Aorta (tissue), 5 donors: ENCODE measurements at places on chromosomes 12 and 14. TPM values are rescaled to one million over a fixed set of nuclear protein-coding genes. Genes with fewer than 3 reads are reported as not detected.
A peak's percentile ranks its signal among the peaks of the same experiment; 100 is the strongest.

The TMEM132C gene
- polyA plus RNA-seq: not detected

The CCDC177 gene
- not detected for polyA plus RNA-seq

GRCh38 chr14:33567023-33567728 is 383.7 kb downstream of the EGLN3 start:
- no peak overlapping the region for H3K27ac ChIP-seq
- no peaks in the 10 kb centered on the region for H3K36me3 ChIP-seq
- H3K4me3 ChIP-seq: no peak overlapping the region
- no peaks in the 10 kb centered on the region for H3K27me3 ChIP-seq
- DNase-seq: no peak

DNA sequence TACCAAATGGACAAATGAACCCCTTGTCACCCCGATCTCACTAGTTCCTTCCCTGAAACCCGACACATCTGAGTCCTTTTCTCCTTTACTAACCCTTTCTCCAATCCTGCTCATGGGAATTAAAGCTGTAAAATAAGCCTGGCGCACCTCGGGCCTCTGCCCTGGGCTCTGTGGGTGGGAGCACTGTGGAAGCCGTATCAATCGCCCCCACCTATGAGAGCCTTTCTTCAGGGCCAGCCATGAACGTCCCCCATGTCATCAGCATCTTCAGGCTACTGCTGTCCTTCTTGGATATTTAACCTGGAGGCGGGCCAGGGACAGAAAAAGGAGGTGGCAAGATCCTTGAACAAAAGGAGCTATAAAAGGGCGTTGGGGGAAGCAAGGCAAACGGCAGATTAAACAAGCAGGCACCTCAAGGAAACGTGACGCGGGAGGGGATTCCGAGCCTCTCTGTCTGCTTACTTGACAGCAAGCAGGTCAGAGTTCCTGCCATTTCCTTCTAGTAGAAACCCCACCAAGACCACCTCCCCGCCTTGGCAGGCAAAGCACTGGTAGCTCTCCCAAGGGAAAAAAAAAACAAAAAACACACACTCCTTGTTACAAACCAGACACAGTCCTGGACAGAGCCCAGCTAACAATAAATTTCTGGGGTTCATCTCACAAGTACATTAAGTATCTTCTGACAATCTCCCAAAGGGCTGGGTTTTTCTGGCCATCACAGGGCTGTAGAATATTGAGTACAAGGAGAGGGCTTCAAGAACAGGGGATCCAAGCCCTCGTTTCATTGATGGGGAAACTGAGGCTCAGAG is 62.9 kb downstream of the DPF3 start:
- H3K4me1 ChIP-seq: no peaks in the 10 kb centered on the region
- DNase-seq: no peak
- no peak overlapping the region for H3K4me3 ChIP-seq
- H3K36me3 ChIP-seq: no peaks in the 10 kb centered on the region

- H3K27me3 ChIP-seq: no peaks in the 10 kb centered on the region
- H3K4me3 ChIP-seq: peak overlapping the region; percentile 57
- no peak overlapping the region for H3K27ac ChIP-seq
Observed at GRCh38 chr14:21557084-21557901, 22.6 kb downstream of the OR10G3 start.

GRCh38 chr12:120015313-120015712 is 26.3 kb downstream of the BICDL1 start:
- H3K36me3 ChIP-seq: no peaks in the 10 kb centered on the region
- no peak for DNase-seq
- no peak overlapping the region for H3K27ac ChIP-seq
- no peaks in the 10 kb centered on the region for H3K27me3 ChIP-seq
- H3K4me3 ChIP-seq: no peak overlapping the region
- no peaks in the 10 kb centered on the region for H3K4me1 ChIP-seq

DNA sequence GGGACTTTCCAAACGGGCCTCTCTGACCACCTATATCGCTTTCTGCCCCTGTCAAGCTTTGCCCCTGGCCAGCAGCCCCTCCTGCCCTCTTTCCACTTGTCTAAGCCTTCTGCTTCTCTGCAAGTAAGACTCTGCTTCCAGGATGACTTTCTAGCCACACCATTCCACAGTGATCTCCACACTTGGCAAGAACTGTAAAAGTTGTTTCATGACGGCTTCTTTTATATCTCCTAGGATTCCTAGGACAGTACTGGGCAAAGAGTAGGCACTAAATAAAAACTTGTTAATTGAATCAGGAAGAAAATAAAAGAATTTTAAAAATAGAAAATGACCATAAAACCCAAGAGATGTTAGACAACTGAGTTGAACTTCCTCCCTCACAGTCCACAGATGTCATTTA is 1.8 kb upstream of the PTPN21 start:
- no peaks in the 10 kb centered on the region for H3K36me3 ChIP-seq
- no peak for DNase-seq
- H3K27ac ChIP-seq: no peak overlapping the region

- peaks cover 8% of the 10 kb centered on the region for H3K36me3 ChIP-seq
- DNase-seq: no peak
Observed at GRCh38 chr14:75647640-75648039, 13.0 kb downstream of the ERG28 start.

The NTF3 gene
- polyA plus RNA-seq: 12.7 TPM

DNA sequence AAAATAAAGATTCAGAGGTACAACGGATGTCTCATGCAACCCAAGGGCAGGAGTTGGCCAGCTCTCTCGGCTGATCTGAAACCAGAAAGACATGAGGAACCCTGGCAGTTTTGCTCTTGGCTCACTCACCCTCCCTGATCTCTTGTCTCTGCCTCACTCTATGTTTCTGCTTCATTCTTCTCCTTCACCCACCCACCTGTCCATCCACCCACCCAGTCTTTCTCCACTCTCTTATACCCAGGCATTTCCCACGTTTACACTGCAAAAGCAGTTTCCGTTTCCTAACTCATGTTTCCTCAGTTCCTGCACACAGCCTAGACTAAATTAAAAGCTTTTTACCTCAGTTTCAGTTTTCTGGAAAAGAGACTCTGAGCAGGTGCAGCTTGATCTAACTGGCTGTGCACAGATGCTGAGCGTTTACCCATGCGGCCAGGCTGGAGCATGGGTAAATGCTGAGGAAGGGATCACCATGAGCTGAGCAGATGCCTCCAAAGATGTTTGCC is 157.6 kb downstream of the PRKCH start:
- no peaks in the 10 kb centered on the region for H3K4me1 ChIP-seq
- no peaks in the 10 kb centered on the region for H3K36me3 ChIP-seq

The EAPP gene
- polyA plus RNA-seq: 51.5 TPM

DNA sequence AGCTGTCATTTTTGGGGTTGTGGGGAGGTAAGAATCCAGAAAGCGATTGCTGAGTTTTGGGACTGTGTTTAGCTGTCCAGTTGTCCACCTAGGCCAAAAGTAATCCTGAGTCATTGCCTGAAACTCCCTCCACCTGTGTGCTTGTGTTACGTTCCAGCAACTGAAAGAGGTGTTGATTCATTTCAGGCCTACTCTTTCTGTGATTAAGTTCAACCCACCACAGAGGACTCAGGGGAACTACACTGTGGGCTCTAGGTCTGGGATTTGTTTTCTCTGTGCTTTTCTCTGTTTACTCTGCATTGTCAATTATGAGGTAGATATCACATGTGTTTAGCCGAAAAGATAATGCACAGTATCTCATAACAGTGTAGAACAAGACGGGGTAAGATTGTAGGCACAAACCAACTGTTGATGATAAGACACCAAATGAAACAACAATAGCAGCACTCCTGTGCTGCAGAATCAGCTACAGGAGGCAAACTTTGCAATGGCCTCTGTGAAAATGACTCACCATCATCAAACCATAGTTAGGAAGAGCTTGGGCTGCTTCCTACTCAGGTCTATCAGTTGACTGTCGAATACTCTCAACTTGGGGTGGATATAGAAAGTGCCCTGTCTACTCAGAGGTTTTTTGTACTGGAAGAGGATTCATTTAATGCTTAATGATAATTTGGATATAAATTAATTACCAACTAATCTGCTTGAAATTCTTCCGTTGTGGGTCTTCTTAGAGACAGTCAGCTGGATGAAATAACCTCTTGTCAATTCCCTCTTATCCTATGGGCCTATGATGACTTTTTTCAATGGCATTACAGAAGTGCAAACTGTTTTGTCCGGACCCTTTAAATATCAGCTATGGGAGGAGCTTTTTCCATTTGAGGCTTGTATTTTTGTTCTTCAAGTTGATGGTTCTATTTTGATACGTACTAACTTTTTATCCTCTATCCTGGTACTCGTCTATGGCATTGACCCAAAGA is 385.9 kb downstream of the BMP4 start:
- H3K4me3 ChIP-seq: no peak overlapping the region
- no peaks in the 10 kb centered on the region for H3K27me3 ChIP-seq
- no peak for DNase-seq
- H3K4me1 ChIP-seq: no peaks in the 10 kb centered on the region

The DACT1 gene
- 21.2 TPM for polyA plus RNA-seq

DNA sequence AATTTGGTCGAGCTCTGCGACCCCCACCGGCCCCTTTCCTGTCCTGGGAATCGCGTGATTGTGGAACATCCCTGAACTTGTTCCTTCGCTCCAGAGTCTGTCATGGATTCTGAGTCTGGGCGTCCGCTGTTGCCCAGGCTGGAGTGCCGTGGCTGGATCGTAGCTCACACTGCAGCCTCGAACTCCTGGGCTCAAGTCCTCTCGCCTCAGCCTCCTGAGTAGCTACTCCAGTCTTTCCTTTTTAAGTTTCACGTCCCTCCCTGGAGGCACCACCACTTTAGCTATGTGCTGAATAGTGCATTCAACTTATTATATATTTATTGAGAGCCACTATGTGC is 698 bp downstream of the ACOT6 start:
- peak overlapping the region; percentile 75 for H3K27ac ChIP-seq
- H3K4me1 ChIP-seq: no peaks in the 10 kb centered on the region
- H3K27me3 ChIP-seq: no peaks in the 10 kb centered on the region
- H3K36me3 ChIP-seq: no peaks in the 10 kb centered on the region

The CTDSP2 gene
- 91.7 TPM for polyA plus RNA-seq

The SYNJ2BP gene
- polyA plus RNA-seq: 26.7 TPM

The HNRNPC gene
- 260 TPM for polyA plus RNA-seq

GRCh38 chr12:16685107-16685506 is 79.1 kb upstream of the LMO3 start:
- no peaks in the 10 kb centered on the region for H3K27me3 ChIP-seq
- no peak for DNase-seq
- H3K4me1 ChIP-seq: no peaks in the 10 kb centered on the region
- H3K27ac ChIP-seq: no peak overlapping the region
- no peak overlapping the region for H3K4me3 ChIP-seq

The CISTR gene
- not detected for polyA plus RNA-seq

- H3K27me3 ChIP-seq: no peaks in the 10 kb centered on the region
- H3K36me3 ChIP-seq: no peaks in the 10 kb centered on the region
- no peak for DNase-seq
- no peaks in the 10 kb centered on the region for H3K4me1 ChIP-seq
Observed at GRCh38 chr12:94287245-94287628, 138.9 kb downstream of the PLXNC1 start.

DNA sequence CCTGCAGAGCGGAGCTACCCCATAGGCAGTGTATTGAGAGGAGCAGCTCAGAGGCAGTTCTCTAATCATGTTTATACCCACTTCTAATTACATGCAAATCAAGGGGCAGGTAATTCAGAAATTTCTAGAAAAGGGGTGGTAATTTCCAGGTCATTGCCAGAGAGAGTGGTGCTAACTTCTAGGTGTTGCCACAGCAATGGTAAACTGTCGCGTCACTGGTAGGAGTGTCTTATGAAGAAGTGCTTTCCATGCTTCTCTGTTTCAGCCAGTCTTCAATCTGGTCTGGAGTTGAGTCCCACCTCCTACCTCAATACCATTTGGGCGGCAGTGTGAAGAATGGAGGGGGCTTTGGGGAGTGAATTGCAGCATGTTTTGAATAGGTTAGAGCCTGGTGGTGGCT is 8.5 kb upstream of the AMN1 start:
- H3K27me3 ChIP-seq: no peaks in the 10 kb centered on the region
- H3K4me3 ChIP-seq: no peak overlapping the region
- no peaks in the 10 kb centered on the region for H3K36me3 ChIP-seq
- DNase-seq: no peak

- no peak for DNase-seq
- H3K27ac ChIP-seq: no peak overlapping the region
- H3K27me3 ChIP-seq: no peaks in the 10 kb centered on the region
- H3K4me3 ChIP-seq: no peak overlapping the region
- no peaks in the 10 kb centered on the region for H3K4me1 ChIP-seq
Observed at GRCh38 chr12:89427508-89428156, 75.3 kb upstream of the DUSP6 start.

DNA sequence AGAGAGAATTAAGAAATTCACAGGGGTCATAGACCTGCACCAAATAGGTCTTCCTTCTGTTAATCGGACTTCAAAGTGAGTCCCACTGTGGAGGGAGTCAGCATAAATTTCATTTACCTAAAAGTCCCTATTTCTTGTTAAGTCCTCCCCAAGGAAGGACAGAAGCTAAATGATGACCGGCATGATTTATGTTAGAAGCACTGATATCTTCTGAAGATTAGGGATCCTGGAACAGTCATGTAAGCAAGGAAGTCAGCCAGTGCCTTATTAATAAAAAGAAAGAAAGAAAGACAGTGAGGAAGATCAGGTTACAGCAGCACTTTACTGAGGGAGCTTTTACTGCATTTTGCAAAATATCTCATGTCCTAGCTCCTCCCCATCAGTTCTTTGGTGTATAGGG is 287.5 kb downstream of the FOXG1 start:
- H3K4me1 ChIP-seq: no peaks in the 10 kb centered on the region
- no peaks in the 10 kb centered on the region for H3K27me3 ChIP-seq
- no peak overlapping the region for H3K27ac ChIP-seq
- no peaks in the 10 kb centered on the region for H3K36me3 ChIP-seq
- DNase-seq: no peak
- H3K4me3 ChIP-seq: no peak overlapping the region

DNA sequence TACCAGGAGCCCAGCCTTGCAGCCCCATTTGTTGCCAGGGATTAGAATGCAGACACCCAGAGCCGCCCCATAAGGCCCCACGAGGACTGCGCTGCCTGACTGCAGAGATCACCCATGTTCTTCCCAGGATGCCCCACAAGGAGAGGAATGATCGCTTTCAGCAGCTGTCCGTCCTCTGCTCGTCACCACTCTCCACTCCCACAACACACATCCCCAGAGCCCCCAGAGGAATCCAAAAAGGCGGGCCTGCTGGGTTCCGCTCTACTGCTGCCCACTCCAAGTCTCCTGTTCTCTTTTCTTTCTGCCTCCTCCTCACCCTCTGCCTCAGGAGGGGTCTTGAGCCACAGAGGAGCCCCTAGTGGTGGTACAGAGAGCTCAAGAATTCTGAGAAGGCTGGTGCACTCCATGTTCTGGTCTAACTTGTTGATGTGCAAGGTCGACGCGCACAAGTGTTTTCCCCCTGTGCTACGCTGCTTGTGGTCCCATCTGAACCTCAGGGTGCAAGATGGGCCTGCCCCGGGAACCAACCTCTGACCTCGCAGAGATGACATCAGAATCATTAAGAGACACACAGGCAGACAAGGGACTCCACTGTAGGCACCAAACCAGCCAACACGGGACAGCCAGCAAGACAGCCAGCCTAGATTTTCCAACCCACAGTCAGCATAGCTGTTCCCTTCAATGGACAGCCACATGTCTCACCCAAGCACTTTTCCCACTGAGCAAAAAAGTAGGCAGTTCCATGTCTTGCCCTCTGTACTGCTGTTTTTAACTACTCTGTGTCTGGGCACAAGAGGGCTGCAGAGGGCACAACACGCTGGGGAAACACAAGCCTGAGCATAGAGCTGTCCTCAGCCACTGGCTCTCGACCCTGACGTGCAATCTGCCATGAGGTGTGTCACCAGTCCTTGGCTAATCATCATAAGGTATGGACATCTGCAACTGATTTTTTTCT is 29.9 kb downstream of the PXN start:
- H3K27ac ChIP-seq: no peak overlapping the region
- DNase-seq: no peak
- H3K27me3 ChIP-seq: no peaks in the 10 kb centered on the region
- no peaks in the 10 kb centered on the region for H3K36me3 ChIP-seq
